K562 (cell line): ENCODE measurements at places on chromosomes 6 and 20. TPM values are rescaled to one million over a fixed set of nuclear protein-coding genes. Genes with fewer than 3 reads are reported as not detected.

- DNase-seq = peak; percentile 75
These were observed 24.4 kb downstream of the QKI start for GRCh38 chr6:163438940-163439335.

EEF1A2 gene
- total RNA-seq = 29.0 and 29.6 TPM in 2 replicates

DNA sequence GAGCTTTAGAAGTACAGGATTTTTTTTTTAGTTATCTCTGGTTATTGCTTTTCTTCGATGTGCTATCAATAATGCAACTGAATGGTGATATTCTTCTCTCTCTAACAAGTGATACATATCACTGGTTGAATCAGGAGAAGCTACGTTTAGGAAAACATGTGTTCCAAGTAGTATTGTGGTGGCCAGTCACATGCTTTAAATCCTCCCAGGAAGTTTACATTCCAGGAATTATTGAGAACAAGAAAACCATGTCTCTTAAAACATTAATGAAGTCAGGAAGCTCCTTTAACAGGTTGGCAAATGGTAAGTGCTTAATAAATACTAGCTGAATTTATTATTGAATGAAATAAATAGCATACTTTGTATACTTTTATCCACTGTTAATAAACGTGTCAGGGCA lies 371.1 kb downstream of the BCKDHB start:
- DNase-seq = no peak

ZNF335 gene
- total RNA-seq = 13.8 and 16.0 TPM in 2 replicates

- DNase-seq = no peak
These were observed 148.2 kb upstream of the GGTLC1 start for GRCh38 chr20:24136659-24137246.
